ENCODE measurements at places on chromosomes 11 and 22. TPM values are rescaled to one million over a fixed set of nuclear protein-coding genes. Genes with fewer than 3 reads are reported as not detected.

The EMID1 gene
- total RNA-seq: 70.9 TPM

The APOL3 gene
- total RNA-seq: 46.8 TPM

The BLID gene
- total RNA-seq: 5.9 TPM

The GPHA2 gene
- total RNA-seq: not detected

The TTC36 gene
- total RNA-seq: 3.4 TPM

GRCh38 chr11:71459076-71459766 is 6.2 kb downstream of the NADSYN1 start:
- DNase-seq: no peak

- no peak for DNase-seq
Measured at GRCh38 chr11:127926721-127927120, 660.6 kb downstream of the ETS1 start.

All from adrenal gland (tissue), 19 donors.